ENCODE measurements at places on chromosomes 7 and 10. TPM values are rescaled to one million over a fixed set of nuclear protein-coding genes. Genes with fewer than 3 reads are reported as not detected.

The C10orf67 gene
- total RNA-seq, result under 0.01 TPM

The TAS2R4 gene
- total RNA-seq, result 1.0 TPM

The KCND2 gene
- not detected for total RNA-seq

The NPY4R gene
- total RNA-seq, result not detected

The OR13A1 gene
- total RNA-seq, result not detected

The PDK4 gene
- total RNA-seq, result under 0.01 TPM

All from nasal cavity respiratory epithelium epithelial cell of viscerocranial mucosa (primary cell).